NCI-H526 (cell line): ENCODE measurements at places on chromosomes 5 and 9.

DNA sequence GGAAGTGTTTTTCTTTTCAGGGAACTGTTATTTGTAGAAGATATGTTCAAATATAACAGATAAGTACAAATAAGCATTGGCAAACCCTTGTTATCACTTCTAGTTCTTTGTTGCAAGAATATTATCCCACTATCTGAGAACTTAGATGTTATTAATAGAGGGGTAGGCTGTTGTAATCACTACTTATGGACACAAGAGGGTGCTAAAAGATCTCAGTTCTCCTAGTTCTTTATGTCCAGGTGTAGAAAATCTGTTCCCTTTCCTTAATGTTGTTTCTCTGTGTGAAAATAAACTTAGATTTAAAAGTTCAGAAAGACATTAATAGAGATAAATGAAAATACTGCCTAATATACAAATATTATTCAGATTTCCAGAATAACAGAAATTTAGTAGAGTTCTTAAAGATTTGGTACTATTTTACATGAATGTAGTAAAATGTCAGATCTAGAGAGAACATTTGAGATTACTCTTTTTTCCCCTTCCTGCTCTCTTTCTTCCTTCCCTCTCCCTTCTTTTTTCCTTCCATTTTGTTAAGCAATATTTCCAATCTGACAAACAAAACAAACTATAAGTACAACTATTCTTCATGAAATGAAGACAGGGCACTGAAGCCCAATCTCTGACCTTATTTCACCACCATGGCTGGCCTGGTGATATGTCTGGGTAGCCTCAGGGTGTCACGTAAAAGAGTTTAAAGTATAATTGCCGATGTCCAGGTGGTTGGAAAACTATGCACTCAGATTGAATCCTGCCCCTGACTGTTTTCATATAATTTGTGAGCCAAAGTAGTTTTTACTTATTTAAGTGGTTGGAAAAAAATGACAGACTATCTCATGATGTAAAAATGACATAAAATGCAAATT lies 43.6 kb upstream of the C5orf46 start:
- DNase-seq = peak; percentile 68

- DNase-seq = no peak
Measured at GRCh38 chr9:117485176-117485575, 70.3 kb upstream of the ASTN2 start.

GRCh38 chr5:147567917-147568598 lies 58.2 kb upstream of the DPYSL3 start:
- DNase-seq = peak; percentile 30

GRCh38 chr9:125538092-125538473 lies 168.9 kb downstream of the MAPKAP1 start:
- DNase-seq = no peak

- no peak for DNase-seq
Measured at GRCh38 chr5:112106878-112107277, 312.2 kb downstream of the EPB41L4A start.

DNA sequence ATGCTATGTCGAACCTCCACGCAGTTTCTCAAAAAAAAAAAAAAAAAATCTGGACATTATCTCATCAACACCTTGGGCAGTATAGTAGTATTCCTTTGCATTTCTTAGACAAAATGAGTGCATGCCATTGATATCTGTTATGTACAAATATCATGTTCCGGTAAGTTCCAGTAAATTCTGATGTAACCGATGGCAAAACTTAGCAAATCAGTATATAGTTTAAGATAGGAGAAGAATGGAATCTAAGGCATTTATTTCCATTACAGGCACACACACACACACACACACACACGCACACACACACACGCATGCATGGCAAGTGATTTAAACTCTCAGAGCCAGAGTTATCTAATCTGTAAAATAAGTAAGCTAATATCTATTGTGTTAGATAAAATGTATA lies 356.5 kb upstream of the TUSC1 start:
- no peak for DNase-seq

GRCh38 chr5:2169430-2169808 lies 286.7 kb upstream of the IRX4 start:
- DNase-seq = no peak

DNA sequence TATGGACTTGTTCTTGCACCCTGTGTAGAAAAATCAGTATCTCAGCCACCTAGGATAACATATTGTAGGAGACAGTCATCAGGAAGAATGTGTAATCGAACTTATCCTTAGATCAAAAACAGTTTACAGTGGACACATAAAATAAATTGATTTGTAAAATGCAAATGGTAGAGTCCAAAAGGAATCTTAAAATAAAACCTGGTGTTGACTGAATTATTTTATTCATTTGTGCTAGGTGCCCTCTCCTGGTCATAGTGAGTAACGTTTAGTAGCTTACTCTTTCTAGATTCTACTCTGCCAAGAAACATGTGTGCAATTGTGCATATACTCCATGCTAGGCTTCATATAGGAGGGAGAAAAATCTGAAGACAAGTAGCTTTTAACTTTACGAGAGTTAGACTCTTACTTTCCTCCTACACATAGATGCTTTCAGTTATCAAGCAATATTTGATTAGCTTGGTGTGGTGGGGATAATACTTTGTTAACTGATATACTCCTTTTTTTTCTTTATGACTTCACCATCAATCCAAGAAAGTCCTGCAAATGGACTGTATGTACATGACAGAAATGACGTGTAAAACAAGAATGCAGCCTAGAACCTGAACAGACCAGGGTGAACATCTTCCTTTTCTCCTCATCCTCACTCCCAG lies 23.7 kb upstream of the LOX start:
- peak; percentile 12 for DNase-seq

DNA sequence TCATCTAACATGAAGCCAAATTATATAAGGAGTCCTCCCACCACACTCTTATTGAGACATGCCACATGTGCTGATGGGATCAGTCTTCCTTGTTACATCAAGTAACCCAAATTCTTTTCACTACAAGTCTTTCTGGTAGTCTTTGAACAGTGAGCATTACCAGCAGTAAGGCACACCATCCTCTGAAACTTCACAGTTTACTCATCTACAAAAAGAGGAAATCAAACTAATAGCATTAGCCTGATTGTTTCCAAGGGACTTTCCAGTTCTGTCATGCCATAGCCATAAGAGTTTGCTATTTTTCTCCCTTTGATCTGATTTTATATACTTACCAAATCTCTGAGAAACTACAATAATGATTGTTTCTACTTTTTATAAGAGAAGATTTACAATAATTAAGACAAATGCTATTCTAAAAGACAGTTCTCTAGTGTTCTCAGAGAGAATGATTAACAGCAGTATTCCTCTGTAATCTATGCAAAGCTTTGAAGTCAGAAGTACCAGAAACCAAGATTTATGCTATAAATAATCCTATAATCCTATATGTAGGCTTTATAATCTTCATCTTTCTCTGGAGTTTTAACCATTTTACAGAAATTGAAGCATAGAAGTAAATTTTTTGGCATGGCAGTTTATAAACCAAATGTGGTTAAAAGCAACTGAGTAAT lies 166.2 kb upstream of the ACO1 start:
- no peak for DNase-seq

GRCh38 chr9:121786998-121787422 lies 135.6 kb downstream of the DAB2IP start:
- no peak for DNase-seq

DNA sequence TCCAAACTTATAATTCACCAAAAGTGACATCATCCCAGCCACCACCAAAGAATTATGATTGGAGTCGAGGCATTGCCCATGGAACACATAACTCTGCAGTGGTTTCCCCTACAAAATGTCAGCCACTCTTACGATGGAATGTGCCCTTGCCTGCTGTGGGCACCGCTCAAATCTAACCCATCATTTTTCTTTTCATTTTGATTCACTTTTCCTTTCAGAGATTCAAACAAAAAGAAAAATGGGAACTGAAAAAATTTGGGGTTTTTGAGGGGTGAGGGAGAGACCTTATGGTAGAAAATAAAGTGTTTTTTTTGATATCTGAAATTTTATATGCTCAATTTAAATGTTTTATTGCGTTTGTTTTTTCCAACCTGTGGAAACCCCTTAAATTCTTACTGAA lies 28.1 kb downstream of the SMARCA2 start:
- no peak for DNase-seq

GRCh38 chr5:55415071-55415470 lies 107.3 kb downstream of the MTREX start:
- no peak for DNase-seq

DNA sequence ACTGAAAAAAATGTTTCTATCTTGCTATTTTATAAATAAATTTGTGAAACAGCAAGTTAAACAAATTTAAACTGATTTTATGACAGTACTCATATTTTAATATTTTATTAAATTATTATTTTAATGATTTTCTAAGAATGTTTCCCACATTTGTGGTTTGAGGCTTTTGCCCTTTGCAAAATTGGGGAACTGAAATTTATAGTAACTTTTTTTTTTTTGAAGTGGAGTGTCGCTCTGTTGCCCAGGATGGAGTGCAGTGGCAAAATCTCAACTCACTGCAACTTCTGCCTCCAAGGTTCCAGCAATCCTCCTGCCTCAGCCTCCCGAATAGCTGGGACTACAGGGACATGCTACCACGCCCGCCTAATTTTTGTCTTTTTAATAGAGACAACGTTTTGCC lies 7.2 kb upstream of the ADGRV1 start:
- DNase-seq = no peak

- DNase-seq = no peak
Measured at GRCh38 chr9:110282018-110282738, 25.9 kb upstream of the TXN start.

GRCh38 chr9:23538067-23538402 lies 288.0 kb downstream of the ELAVL2 start:
- no peak for DNase-seq

- DNase-seq = no peak
Measured at GRCh38 chr9:69718218-69718617, 41.6 kb downstream of the PTAR1 start.

- no peak for DNase-seq
Measured at GRCh38 chr5:122702524-122702875, 72.4 kb upstream of the SNX2 start.

DNA sequence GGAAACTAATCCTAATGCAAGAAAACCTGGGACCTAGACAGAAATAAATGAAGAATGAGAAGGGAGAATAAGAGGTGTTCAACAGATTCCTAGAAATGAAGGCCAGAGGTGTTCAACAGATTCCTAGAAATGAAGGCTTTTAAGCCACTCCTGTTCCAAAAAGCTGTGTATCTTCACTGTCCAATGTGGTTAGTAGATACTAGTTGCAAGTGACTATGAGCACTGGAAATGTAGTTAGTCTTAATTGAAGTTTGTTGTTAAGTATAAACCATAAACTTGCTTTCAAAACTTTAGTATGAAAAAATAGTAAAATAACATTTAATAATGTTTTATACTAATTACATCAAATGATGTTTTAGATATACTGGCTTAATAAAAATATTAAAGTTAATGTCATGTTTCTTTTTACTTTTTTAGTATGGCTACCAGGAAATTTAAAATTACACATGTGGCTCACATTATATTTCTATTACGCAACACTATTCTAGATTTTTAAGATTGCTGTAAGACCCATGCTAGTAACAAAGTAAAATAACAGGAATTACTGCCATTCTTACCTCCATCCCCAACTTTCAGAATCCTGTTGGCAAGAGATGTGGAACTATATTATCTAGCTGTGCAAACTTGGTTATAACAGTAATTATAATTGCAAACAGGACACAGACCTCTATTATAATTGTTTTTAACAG lies 57.5 kb downstream of the RICTOR start:
- no peak for DNase-seq

DNA sequence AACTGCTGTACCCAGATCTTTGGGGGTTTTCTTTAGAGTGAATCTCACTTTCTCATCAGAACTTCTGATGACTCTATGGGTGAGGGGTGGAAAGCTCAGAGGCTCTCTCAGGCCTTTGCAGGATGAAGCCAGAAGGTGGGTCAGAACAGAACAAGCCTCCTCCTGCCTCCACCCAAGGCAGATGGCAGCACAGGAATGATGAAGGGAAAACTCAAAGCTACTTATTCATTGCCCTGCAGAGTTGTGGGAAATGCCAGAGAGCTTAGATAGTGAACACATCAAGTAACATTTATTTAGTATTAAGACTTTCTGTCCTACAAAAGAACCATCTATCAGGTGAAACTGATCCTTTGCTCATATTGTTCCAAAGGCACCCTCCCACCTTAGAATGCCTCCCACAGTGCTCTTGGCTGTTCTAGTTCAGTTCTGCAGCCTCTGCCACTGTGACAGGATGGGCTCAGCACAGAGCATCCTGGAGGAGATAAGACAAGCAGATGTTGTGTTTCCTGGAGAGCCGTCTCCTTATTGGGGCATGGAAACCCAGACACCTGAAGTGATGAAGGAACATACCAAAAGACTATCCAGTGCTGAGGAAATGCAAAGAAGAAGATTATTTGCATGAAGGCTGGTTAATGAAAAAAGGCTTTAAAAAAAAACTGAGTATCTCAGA lies 146.6 kb downstream of the ADAMTS12 start:
- DNase-seq = no peak

DNA sequence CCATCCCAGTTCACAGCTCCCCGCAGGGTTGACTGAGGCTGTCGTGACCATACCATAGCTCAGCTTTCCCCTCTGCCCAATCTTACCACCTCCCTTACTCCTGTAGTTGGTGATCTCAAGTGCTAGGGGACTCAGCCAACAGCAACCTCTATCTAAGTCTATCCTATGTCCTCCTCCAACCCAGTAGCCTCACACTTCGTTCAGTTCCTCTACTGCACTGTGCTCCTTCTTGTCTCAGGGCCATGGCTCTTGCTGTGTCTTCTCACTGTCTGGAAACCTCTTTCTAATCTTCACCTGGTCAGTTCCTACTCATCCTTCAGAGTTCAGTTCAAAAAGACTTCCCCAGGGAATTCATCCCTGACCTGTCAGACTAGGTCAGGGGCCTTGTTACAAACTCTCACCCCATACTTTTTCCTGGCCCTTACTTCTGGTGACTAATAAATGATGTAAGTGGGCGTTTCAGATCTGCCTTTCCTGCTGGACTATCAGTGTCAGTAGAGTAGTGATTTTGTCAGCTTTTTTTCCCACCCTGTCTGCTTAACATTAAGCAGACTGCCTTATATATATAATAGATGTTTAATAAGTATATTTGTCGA lies 53.6 kb upstream of the NR3C1 start:
- DNase-seq = no peak

DNA sequence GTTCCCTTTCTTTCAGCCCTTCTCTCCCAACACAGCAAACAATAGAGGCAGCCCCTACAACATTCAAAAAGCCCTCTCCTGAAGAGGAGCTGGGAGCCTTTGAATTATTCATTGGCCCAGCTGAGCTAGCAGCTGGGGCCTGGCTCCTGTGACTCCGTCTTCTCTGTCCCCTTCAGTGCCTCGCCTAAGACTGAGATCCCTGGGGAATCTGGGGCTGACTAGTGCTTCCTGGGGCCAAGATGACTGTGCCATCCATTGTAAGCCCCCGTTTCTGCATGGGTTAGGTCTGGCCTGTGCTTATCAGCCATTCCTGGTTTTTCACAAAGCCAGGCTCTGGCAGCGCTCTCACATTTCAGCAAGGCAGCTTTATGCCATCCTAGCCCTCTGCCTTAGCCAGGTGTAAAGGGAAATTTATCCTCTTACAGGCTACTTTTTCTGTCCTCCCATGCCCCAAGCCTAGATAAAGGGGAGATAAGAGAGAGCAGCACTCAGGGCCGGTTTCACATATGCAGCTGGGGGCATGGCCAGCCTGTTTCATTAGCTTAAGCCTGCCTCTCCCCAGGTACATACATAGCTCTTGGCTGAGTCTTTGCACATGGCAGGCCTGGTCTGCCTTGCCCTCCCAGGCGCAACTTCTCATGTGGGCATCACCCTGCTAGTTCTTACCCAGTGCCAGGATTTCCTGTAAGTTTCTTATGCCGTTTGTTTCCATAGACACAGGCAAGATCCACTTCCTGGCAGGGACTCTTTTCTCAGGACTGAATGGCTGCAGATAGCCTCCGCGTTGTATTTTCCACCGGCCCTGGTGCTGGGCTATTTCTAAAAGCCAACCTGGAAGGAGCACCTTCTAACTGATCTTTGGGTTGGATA lies 15.8 kb downstream of the PTPA start:
- DNase-seq = peak; percentile 12
